Sigmoid colon (tissue), 7 donors: ENCODE measurements at places on chromosomes 1 and 21. TPM values are rescaled to one million over a fixed set of nuclear protein-coding genes. Genes with fewer than 3 reads are reported as not detected.

The CLDN8 gene
- 21.0 TPM for polyA plus RNA-seq

The TEX38 gene
- 0.16 TPM for polyA plus RNA-seq

The IL19 gene
- not detected for polyA plus RNA-seq

The SPRR4 gene
- polyA plus RNA-seq = not detected

The CNIH3 gene
- polyA plus RNA-seq = 0.60 TPM

The MMEL1 gene
- 37.2 TPM for polyA plus RNA-seq

The ACOT11 gene
- polyA plus RNA-seq = 31.9 TPM

The TMCO4 gene
- polyA plus RNA-seq = 25.1 TPM

The OR14A16 gene
- polyA plus RNA-seq = not detected

The FOXD3 gene
- polyA plus RNA-seq = not detected

The S100A14 gene
- polyA plus RNA-seq = 1,144 TPM

The CDKN2C gene
- 13.5 TPM for polyA plus RNA-seq

GRCh38 chr1:52235646-52236045 lies 93.8 kb downstream of the ZFYVE9 start:
- DNase-seq = no peak

DNA sequence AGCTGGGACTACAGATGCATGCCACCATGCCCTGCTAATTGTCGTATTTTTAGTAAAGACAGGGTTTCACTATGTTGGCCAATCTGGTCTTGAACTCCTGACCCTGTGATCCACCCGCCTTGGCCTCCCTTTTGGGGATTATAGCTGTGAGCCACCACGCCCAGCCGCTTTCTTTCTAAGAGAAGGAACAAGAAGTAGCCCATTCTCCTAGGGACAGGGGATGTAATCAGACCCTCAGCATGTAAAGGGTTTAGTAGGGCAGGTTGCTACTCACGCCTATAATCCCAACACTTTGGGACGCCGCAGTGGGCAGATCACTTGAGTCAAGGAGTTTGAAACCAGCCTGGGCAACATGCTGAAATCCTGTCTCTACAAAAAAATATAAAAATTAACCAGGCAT lies 189.7 kb downstream of the TOMM20 start:
- peak; percentile 25 for DNase-seq

- DNase-seq = no peak
These were observed 104.3 kb downstream of the RYR2 start for GRCh38 chr1:237146241-237146640.

- no peak for DNase-seq
These were observed 25.2 kb downstream of the PROK1 start for GRCh38 chr1:110476028-110476765.

- DNase-seq = no peak
These were observed 272.6 kb upstream of the PLXNA2 start for GRCh38 chr1:208516780-208517179.

DNA sequence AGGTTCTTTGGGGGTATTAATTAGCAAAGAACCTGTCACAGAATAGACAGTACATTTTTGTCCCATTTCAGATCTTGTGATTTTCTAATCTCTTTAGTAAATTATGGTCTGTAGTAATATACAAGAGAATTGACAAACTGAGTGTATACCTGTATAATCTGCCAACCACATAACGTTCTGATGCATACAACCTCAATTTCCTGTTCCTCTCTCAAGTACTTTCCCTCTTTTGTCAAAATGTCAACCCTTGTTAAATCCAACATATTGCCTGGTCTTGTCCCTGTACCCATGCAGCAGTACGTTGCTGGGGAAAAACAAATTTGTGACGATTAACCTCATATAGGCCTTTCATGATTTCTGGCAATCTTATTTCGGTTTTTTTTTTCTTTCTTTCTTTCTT lies 1.1 kb downstream of the ARV1 start:
- no peak for DNase-seq

DNA sequence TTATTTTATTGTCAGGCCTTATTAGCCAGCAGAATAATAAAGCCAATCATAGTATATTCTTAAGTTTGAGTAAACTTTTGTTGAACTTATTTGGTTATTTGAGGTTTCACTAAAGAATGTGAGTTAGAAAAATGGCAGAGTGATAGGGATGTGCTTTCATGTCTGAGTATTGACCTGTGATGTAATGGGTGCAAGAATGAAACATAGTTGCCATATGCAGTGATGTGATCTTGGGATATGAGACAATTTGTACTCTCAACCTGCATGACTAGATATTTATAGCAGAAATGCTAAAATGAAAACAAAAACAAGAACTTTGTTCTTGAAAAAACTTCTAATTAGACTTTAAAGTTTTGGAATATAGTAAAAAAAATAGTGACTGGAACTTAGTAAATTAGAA lies 97.9 kb downstream of the DISP1 start:
- DNase-seq = no peak

GRCh38 chr21:32055305-32055704 lies 182.5 kb downstream of the HUNK start:
- DNase-seq = no peak

DNA sequence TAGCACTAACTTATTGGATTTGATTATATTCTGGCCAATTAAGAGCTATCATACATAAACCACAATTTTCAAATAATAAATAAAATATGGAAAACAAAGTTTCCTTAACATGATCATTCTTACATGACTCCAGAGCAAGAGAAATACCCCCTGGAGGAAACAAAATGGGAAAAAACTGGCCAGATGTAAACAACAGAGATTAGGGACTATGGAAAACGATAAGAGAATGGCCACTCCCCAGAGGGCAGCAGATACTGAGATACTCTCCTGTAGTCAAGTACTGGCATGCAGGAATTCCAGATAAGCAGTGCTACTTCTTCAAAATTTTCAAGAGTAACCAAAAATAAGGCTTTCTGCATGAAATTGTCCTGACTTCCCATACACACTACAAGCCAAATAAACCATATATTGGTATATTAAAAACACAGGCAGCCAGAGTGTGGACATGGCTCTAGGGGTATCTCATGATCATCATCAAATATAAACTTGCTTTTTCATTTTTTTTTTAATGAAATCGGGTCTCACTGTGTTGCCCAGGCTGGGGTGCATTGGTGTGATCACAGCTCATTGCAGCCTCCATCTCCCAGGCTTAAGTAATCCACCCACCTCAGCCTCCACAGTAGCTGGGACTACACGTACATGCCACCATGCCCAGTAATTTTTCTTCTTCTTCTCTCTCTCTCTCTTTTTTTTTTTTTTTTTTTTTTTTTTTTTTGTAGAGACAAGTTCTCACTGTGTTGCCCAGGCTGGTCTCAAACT lies 118.5 kb downstream of the EIF4G3 start:
- DNase-seq = no peak

GRCh38 chr1:93591676-93592550 lies 89.7 kb downstream of the BCAR3 start:
- peak; percentile 65 for DNase-seq

- no peak for DNase-seq
These were observed 1.5 kb downstream of the TTC3 start for GRCh38 chr21:37074546-37074945.

DNA sequence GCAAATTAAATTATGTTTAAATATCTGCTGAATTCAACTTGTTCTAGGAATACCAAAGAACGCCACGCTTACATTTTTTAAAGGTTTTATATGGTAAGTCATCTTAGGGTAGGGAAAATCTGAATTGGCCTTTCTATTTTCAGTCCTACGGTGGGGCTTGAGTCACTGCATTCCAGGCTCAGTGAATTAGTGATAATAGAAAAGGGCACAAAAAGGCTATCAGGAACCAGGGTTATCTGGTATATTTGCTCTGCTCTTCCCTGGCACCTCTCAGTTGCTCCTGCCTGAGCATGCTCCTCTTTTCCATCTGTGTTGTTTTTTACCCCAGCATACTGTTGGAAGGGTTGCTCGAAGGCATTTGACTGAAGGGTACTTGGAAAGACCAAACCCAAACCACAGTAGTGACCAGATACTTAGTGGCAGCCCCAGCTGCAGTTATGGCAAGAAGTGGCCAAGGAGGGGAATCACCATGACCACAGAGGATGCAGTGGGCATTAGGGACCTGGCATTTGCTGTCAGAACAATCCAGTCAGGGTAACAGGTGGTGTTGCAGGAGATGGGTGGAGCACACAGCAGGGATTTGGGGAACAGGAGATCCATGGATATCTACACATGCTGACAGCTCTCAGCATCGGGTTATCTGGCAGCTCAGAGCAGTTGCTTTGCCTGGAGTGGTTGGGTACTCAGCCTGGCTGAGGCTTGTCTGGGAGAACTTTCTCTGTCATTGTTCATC lies 2.3 kb downstream of the OVAAL start:
- no peak for DNase-seq

- no peak for DNase-seq
These were observed 228.2 kb upstream of the PROX1 start for GRCh38 chr1:213759359-213760181.

DNA sequence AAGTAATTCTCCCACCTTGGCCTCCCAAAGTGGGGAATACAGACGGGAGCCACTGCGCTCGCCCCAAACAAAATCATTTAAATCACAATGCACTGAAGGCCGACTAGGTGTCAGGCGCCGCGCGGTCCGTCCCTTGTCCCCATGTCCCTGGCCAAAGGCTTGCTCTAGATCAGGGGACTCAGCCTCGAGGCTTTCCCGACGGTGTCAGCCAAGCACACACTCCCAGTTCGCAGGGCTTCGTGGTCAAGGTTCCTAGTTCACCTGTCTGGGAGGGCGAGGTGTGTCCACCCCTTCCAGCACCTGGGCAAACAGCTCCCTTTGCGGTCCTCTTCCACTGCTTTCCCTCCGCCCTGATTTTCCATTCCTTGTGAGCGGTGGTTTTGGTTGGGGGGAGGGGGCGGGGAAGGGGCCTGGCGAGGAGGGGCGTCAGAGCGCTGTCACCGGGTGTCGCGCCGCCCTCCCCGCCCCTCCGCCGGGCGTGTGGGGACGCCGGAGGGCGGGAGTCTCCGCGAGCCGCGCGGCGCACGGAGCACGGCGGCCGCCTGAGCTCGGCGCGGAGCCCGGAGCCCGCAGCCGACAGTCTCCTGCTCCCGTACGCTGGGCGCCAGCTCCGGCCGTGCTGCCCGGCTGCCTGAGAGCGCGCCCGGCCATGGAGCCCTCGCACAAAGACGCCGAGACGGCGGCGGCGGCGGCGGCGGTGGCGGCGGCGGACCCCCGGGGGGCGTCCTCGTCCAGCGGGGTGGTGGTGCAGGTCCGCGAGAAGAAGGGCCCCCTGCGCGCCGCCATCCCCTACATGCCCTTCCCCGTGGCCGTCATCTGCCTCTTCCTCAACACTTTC lies at the start of gene STUM:
STUM (plus strand) TSS at position 509 of the 838 bp plus-strand sequence; CDS start at position 650, 141 bp downstream.
- peak; percentile 71 for DNase-seq

DNA sequence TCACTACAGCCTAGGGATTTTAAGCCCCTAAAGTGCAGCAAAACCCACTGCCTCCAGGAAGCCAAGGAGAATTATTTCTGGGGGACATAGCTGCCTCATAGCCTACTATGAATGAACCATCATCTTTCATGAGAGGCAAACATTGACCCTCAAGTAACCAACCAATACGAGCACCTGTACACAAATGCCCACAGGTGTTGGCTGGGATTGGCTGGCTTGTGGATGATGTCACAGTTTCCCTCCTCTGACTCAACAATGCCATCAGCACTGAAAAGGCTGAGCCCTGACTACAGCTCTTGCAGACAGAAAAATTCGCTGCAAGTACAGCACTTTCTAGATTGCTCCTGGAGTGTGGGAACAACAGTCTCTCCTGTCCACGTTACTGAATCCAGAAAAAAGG lies at the start of gene HMGB4:
HMGB4 (plus strand) TSS at position 301 of the 400 bp plus-strand sequence. CDS start 113 bp downstream, outside the sequence.
- no peak for DNase-seq

- no peak for DNase-seq
These were observed 39.9 kb upstream of the ABCA4 start for GRCh38 chr1:94160811-94161210.

DNA sequence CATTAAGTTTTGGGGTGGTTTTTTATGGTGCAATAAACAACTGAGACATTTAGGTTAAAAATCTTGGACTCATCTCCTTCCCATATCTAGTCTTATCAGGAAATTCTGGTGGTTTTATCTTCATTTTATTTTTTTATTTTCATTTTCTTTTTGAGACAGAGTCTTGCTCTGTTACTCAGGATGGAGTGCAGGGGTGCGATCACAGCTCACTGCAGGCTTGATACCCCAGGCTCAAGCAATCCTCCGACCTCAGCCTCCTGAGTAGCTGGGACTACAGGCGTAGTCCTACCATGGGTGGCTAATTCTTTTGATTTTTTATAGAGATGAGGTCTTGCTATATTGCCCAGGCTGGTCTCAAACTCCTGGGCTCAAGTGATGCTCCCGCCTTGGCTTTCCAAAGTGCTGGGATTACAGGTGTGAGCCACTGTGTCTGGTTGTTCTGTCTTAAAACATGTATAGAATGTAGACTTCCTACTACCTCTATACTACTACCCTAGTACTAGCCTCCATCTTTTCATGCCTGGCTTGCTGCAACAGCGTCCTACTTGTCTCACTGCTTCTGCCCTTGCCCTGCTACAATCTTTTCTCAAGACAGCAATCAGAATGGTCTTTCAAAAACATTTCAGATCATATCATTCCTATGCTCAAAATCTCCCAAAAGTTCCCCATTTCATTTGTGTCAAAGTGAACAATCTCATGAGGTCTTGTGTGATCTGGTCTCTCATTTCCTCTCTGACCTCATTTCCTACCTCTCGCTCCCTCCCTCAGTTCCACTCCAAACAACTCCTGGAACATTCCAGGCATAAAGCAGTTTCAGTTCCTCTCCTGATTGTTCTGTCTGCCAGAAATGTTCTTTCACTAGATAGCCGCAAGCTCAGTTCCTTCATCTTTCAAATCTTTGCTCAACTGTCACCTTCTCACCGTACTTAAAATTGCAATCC lies 5.9 kb upstream of the FCGR2A start:
- DNase-seq = no peak

GRCh38 chr1:235244974-235245592 lies 82.9 kb downstream of the ARID4B start:
- DNase-seq = no peak

- no peak for DNase-seq
These were observed 96.4 kb downstream of the UBR4 start for GRCh38 chr1:19113697-19114092.

DNA sequence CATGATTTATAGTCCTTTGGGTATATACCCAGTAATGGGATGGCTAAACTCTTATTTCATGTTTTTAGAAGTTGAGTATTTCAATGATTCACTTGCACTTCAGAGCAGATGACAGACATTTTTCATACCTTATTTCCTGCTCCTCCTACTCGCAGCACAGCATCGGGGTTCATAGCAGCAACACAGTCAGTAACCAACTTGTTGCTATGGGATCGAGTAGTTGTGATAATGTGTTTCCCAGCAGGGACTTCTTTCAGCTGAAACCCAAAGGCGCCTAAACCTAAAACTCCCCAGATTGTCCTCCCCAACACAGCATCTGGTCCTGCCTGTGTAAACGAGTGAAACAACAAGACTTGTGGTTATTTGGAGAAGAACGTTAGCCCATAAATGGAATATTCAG lies 16.3 kb upstream of the EPRS1 start:
- no peak for DNase-seq

- DNase-seq = no peak
These were observed 94.0 kb downstream of the TNR start for GRCh38 chr1:175649416-175649815.

DNA sequence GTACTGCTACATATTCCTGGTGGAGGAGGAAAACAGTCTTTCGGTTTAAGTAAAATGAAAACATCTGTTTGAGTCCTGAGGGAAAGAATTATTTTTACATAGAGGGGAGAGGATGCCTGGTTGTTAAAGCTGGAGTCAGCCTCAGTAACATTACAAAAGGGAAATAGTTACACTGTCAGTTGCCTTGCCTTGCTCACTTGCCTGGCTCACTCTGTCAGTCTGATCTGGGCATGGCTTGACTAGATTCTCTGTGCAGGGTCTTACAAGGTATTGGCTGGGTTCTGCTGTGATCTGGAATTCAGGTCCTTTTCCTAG lies 8.4 kb upstream of the UBE2U start:
- no peak for DNase-seq
